ENCODE measurements at places on chromosomes 13 and 19.
A peak's percentile ranks its signal among the peaks of the same experiment; 100 is the strongest.

DNA sequence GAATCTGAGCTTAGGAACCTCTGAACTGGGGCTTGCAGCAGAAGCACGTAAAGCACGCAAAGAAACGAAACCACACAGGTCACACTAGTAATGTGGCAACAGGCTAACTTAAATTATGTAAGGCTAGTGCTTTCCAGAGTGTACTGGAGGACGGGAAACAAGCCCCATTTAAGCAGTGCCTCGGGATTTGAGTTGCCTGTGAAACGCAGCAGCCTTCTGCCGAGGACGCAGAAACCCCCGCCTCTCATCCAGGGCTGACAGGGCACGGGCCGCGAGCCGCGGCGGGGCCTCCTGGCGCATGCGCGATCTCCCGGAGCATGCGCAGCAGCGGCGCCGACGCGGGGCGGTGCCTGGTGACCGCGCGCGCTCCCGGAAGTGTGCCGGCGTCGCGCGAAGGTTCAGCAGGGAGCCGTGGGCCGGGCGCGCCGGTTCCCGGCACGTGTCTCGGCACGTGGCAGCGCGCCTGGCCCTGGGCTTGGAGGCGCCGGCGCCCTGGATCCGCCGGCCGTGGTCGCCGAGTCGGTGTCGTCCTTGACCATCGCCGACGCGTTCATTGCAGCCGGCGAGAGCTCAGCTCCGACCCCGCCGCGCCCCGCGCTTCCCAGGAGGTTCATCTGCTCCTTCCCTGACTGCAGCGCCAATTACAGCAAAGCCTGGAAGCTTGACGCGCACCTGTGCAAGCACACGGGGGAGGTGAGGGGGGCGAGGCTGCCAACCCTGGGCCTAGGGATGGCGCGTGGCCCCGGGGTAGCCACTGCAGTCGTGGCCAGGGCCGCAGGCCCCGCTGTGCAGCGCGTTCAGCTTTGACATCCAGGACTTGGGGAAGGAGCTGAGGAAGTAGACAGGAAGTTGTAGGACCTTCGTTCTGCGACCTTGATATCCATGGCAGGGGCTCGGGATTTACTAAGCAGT, at the start of gene GTF3A:
GTF3A (plus strand) TSS at position 374 of the 912 bp plus-strand sequence.
- peak; percentile 74 for DNase-seq

GRCh38 chr13:100356426-100356825, 232.2 kb downstream of the GGACT start:
- DNase-seq = no peak

GRCh38 chr13:68806125-68806524, 1301.5 kb upstream of the ATXN8OS start:
- no peak for DNase-seq

- no peak for DNase-seq
Observed at GRCh38 chr13:79675931-79676660, 195.1 kb downstream of the NDFIP2 start.

GRCh38 chr19:18322318-18322758, 538 bp downstream of the LSM4 start:
- peak; percentile 56 for DNase-seq

DNA sequence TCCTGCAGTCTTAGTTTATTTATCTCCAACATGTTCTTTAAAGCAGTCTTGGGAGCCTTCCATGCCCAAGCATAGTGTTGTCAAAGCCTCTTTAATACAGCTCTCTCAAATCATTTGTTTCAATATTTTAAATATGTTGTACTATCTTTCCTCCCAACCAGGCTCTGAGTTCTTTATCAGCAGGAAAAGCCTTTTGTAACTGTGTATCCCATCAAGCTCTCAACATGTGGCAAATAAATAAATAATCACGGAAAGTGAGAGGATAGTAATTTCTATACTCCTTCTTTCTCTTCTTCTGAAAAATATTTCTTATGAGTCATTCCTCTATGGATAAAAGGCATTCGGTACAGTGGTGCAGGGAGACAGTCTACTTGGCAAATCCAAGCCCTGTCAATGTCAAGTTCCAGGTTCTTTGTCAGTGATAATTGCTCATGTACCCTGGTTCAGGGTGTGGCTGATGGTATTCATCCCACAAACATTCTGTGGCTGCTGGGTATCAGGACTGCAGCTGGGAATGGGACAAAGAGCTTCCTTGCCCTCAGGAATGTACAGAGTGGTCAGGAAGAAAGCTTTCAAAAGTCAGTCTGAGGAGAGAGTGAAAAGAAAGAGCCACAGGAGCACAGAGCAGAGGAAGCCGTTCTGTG, 384.3 kb downstream of the EFNB2 start:
- DNase-seq = no peak

- no peak for DNase-seq
Observed at GRCh38 chr19:50703915-50704796, 15.4 kb downstream of the SHANK1 start.

- DNase-seq = no peak
Observed at GRCh38 chr13:43389983-43390382, 366.6 kb downstream of the DNAJC15 start.

GRCh38 chr19:13503570-13504235, 2.6 kb downstream of the CACNA1A start:
- DNase-seq = no peak

Measured in NK-92 treated with Interleukin-12 subunit alpha and Interleukin-12 subunit beta, amount 100 ng/mL, for 24 hours (cell line).